Neural progenitor cell (in vitro differentiated cells): ENCODE measurements at places on chromosomes 13 and 19.

GRCh38 chr19:39939556-39939955, 5.1 kb upstream of the FCGBP start:
- no peak for DNase-seq
- H3K27me3 ChIP-seq = no peaks in the 10 kb centered on the region
- H3K27ac ChIP-seq = no peak overlapping the region
- H3K36me3 ChIP-seq = no peaks in the 10 kb centered on the region

DNA sequence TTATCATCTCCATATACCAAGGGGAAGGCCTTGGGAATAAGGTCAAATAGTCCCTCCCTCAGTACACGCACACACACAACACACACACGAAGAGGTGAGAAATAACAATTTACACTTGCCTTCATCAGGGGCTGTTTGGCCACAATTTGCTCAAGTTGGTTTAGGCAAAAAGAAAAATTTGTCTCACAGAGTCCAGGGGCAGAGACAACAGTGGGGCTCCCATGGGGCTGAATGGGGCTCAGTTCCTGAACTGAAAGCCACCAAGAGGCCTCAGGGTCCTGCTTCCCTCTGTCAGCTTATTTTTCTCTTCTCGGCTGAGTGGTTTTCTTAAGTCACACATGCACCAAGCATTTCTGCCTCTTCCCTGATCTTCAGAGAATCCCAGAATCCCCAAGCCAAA, 35.5 kb downstream of the PCDH8 start:
- no peak for DNase-seq
- H3K27me3 ChIP-seq = no peaks in the 10 kb centered on the region
- H3K4me3 ChIP-seq = no peak overlapping the region
- H3K27ac ChIP-seq = no peak overlapping the region
- no peaks in the 10 kb centered on the region for H3K36me3 ChIP-seq
- H3K4me1 ChIP-seq = peaks cover 10% of the 10 kb centered on the region

GRCh38 chr13:73667756-73668155, 466.4 kb downstream of the KLF12 start:
- H3K36me3 ChIP-seq = no peaks in the 10 kb centered on the region
- no peak overlapping the region for H3K27ac ChIP-seq
- no peaks in the 10 kb centered on the region for H3K4me1 ChIP-seq

DNA sequence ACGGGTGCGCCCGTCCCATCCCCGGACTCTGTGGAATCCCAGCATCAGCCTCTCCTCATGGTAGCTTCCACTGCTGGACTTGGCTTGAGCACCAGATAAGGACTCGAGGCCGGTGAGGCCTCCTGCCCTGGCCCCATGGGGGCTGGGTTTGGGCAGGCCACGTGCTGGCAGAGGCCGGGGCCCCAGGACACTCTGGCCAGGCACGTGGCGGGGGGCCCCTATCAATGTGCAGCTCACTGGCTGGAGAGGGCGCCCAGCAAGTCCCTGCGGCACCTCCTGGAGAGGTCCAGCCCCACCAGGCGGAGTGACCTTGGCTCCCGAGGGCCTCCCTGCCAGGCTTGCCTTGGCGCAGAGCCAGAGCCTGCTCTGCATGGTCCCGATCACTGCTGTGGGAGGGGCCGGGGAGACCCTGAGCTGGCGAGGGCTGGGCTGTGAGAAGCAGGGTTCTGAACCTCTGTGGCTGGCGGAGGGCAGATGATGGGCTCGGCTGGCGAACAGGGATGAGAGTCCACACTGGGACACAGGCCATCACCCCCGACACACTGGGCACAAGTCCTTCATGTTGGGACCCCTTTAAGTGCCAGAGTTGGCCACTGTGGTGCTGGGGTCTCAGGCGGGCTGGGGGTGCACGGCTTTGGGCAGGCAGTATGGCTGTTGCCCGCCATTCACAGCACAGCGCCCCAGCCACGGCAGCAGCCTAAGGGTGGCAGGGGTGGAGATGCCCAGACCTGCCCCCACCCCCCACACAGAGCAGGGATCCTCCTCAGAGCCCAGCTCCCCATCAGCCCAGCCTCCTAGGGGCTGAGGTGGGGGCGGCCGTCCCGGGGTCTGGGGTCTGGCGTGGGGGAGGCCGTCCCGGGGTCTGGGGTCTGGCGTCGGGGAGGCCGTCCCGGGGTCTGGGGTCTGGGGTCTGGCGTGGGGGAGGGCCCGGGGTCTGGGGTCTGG, 19.1 kb downstream of the CEBPG start:
- H3K27me3 ChIP-seq = no peaks in the 10 kb centered on the region
- H3K36me3 ChIP-seq = no peaks in the 10 kb centered on the region
- H3K27ac ChIP-seq = no peak overlapping the region
- no peak for DNase-seq

DNA sequence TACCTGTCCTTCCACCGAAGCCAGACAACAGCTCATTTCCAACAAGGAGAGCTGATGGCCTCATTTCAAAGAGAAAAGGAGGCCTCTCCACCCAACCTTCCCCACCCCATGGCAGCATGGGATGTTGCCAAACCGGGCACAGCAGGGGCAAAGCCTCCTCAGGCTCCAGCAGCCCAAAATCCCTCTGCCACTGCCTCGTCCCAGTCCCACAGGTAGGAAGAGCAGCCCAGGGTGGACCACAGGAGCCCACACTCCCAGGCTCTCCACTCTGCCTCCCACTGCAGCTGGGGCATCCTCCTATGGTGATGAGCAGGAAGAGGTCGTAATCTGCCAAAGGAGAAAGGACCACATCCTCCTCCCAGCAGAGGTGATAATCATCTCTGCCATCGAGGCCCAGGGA, 50.9 kb downstream of the PEPD start:
- DNase-seq = no peak
- H3K27me3 ChIP-seq = no peaks in the 10 kb centered on the region
- no peaks in the 10 kb centered on the region for H3K4me1 ChIP-seq
- H3K4me3 ChIP-seq = no peak overlapping the region
- H3K36me3 ChIP-seq = no peaks in the 10 kb centered on the region

- H3K27me3 ChIP-seq = no peaks in the 10 kb centered on the region
- H3K27ac ChIP-seq = no peak overlapping the region
- no peaks in the 10 kb centered on the region for H3K36me3 ChIP-seq
- H3K4me3 ChIP-seq = no peak overlapping the region
Measured at GRCh38 chr13:35888457-35888883, 242.7 kb downstream of the DCLK1 start.

- peaks cover 5% of the 10 kb centered on the region for H3K4me1 ChIP-seq
- H3K27ac ChIP-seq = no peak overlapping the region
- no peaks in the 10 kb centered on the region for H3K36me3 ChIP-seq
- H3K4me3 ChIP-seq = no peak overlapping the region
Measured at GRCh38 chr13:53058065-53058679, 29.6 kb downstream of the OLFM4 start.

DNA sequence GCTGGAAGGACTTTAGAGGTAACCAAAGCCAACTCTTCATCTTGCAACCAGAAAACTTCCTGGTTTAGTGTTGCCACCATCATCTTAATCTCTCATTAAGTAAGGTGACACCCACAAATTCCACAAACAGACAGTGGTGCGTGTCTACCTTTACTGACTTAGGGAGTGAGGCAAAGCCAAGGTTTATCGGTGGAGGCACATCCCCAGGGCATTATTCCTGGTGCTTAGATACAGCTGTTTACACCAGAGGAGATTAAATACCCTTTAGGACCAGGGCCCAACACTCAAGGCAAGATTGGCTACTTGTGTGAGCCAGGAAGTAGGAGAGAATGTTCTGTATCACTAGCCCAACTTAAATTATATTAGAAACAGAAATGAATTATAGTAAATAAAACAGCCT, 9.5 kb downstream of the STOML3 start:
- H3K36me3 ChIP-seq = no peaks in the 10 kb centered on the region
- H3K27me3 ChIP-seq = no peaks in the 10 kb centered on the region
- H3K27ac ChIP-seq = peak overlapping the region; percentile 95
- peak; percentile 15 for DNase-seq
- peaks cover 25% of the 10 kb centered on the region for H3K4me1 ChIP-seq

DNA sequence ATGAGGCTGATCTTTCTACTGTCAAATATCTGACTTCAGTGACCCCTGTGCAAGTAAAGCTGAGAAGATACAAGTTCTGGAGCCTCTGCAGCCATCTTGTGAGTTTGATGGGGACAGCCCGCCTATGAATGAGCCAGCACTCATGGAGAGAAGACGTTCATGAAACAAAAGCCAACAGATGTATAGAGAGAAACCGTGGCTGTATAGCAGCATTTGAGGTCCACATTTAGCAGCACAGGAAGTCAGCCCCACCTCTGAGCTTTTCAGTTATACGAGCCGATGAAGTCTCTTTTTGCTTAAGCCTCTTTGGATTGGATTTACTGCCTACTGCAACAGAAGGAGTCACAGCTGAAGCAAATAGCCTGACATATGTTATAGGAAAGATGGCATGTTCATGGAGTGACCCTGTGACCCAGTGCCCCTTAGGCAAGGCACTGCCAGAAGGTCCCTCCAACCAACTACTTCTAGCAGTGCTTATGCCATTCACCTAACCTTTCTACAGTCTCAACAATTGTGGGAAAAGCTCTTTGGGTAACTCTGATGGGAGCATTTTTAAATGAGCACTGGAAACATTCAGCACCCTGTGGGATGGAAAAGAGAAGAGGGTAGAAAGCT, 3.5 kb upstream of the DLEU7 start:
- no peaks in the 10 kb centered on the region for H3K36me3 ChIP-seq
- H3K4me1 ChIP-seq = peaks cover 9% of the 10 kb centered on the region
- no peak overlapping the region for H3K27ac ChIP-seq
- DNase-seq = no peak

DNA sequence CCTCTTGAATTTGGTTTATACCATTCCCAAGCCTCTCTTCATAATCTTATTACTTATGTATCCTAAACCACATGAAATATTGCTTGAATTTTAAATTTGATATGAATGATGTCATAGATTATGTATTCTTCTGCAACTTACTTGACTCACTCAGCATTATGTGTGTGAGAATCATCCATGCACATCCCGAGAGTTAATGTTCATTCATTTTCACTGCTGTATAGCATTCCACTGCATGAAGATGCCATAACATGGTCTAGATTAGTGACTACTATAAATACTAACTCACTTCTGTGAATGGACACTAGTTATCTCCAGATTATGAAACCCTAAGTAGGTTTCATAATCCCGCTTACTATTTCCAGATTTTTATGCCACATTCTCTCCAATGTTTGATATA, 25.0 kb upstream of the RAP2A start:
- no peak overlapping the region for H3K27ac ChIP-seq
- no peak for DNase-seq
- H3K27me3 ChIP-seq = no peaks in the 10 kb centered on the region
- no peaks in the 10 kb centered on the region for H3K36me3 ChIP-seq
- H3K4me3 ChIP-seq = no peak overlapping the region
- H3K4me1 ChIP-seq = no peaks in the 10 kb centered on the region
